ENCODE measurements at places on chromosomes 13 and 19.

- no peak for DNase-seq
These were observed 121.8 kb downstream of the CRYL1 start for GRCh38 chr13:20403826-20404225.

DNA sequence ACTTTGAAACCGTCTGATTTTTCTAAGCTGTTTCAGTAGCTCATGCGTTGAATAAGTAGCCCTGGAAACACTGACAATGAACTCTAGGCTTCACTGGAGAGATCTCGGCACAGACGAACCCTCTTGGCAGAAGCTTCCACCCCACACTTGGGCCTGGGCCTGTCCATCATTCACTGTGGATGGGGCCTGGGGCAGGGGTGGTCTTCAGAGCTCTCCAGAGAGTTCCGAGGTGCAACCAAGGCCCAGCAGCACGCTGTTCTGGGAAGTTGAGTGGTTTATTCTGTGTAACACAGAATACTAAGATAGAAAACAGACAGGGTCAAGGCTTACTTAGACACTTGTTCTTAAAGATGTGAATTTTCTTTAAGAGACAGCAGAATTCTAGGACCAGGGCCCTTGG is 21.9 kb downstream of the NAXD start:
- no peak for DNase-seq

- DNase-seq: no peak
These were observed 18.4 kb upstream of the OVOL3 start for GRCh38 chr19:36092566-36092965.

DNA sequence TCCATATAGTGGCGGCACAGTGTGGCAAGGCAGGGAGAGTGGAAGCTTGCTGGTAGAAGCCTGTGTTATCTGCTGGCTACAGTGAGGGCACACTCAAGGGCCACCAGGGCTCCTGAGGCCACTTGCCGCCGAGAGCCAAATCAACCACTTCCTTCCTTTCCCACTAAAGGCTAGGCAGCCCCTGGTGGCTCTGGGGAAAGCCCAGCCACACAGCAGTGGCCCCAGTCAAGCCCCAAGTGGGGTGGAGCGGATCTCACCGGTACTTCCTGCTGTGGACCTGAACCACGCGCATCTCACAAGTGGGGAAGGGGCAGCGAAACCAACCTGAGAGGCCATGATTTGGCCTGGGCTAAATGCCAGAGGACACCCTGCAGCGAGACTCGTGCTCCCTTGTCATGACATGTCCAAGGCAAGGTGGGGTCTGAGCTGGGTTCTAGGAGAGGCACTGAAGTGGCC is 21.9 kb upstream of the SLC35E1 start:
- DNase-seq: no peak

DNA sequence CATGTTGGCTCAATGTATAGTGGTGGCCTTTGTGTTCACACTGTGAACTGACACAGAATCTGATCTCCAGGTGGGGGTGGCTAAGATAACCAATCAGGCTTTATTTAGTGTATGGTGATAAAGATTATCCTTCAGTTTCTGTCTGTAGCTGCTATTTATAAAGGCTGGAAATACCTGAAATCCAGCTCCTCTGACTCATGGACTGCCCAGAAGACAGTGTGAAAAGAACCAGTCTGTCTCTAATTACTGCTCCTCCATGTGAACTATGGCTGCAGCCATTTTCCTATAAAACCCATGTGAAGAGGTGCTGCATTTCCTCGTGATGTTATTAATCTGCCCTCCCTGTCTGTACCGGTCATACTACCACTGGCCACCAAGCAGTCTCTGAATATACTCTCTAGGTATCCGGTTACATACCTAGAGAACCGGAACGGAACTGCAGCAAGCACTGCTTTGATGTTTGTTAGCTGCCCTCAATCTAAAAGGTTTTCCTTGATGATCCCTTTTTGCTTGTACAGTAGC is 238.0 kb downstream of the LHFPL6 start:
- DNase-seq: no peak

All from stimulated activated CD4-positive, alpha-beta T cell treated with anti-CD3 and anti-CD28 coated beads, Interleukin-1b, Interleukin-23, amount 100 ng/mL, for 4 hours (primary cell).